ENCODE measurements at places on chromosomes 4 and X. TPM values are rescaled to one million over a fixed set of nuclear protein-coding genes. Genes with fewer than 3 reads are reported as not detected.

Gene NR3C2
- 9.6 TPM for total RNA-seq

Gene MAB21L2
- 0.25 TPM for total RNA-seq

Gene SMIM31
- total RNA-seq = not detected

DNA sequence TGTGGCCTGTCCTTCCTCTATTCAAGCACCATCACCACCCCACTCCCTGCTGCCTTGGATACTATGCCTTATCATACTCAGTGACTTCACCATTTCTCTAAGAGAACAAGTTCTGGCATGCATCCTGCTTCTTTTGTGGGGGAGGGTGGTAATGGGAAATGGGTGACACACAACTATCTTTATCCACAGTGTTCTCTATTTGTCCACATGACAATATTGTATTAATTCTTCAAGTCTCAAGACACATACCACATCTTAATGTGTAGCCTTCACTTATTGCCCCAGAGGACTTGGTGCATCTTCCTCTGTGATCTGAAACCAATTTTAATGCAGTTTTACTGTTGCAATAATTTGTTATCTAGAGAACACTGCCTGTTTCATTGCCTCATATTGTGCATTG, 29.3 kb upstream of the UGT2B7 start:
- H3K4me1 ChIP-seq = no peaks in the 10 kb centered on the region
- no peak for DNase-seq
- H3K27ac ChIP-seq = no peak overlapping the region
- H3K27me3 ChIP-seq = no peaks in the 10 kb centered on the region
- no peak overlapping the region for H3K4me3 ChIP-seq
- H3K36me3 ChIP-seq = no peaks in the 10 kb centered on the region

GRCh38 chr4:188132232-188132631, 7.0 kb upstream of the TRIML1 start:
- H3K27ac ChIP-seq = no peak overlapping the region
- H3K36me3 ChIP-seq = no peaks in the 10 kb centered on the region
- no peaks in the 10 kb centered on the region for H3K4me1 ChIP-seq
- no peak for DNase-seq

Gene MSX1
- total RNA-seq = 31.4 TPM

Gene CTAG1A
- not detected for total RNA-seq
